ENCODE measurements at places on chromosomes 13 and 19.

DNA sequence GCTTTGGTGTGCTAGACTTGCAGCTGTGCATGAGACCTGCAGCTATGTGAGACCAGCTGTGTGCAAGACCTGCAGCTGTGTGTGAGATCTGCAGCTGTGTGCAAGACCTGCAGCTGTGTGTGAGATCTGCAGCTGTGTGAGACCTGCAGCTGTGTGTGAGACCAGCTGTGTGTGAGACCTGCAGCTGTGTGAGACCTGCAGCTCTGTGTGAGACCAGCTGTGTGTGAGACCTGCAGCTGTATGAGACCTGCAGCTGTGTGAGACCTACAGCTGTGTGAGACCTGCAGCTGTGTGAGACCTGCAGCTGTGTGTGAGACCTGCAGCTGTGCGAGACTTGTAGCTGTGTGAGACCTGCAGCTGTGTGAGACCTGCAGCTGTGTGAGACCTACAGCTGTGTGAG lies 6.7 kb upstream of the DCUN1D2 start:
- no peak for DNase-seq

DNA sequence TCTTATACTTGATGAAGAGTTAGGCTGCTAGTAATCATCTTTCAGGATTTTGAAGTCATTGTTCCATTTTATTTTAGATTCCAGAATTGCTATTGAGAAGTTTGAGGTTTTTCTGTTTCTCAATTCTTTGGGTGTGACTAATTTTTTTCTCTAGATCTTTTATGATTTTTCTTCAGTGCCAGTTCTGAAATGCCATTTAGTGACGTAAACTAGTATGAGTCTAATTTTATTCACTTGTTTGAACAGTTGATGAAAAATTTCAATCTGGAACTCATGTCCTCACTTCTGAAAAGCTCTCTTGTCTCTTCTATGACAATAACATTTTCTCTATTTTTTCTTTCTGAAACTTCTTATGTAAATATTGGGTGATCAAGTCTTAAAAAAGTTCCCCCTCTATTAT lies 188.5 kb upstream of the HTR2A start:
- no peak for DNase-seq

DNA sequence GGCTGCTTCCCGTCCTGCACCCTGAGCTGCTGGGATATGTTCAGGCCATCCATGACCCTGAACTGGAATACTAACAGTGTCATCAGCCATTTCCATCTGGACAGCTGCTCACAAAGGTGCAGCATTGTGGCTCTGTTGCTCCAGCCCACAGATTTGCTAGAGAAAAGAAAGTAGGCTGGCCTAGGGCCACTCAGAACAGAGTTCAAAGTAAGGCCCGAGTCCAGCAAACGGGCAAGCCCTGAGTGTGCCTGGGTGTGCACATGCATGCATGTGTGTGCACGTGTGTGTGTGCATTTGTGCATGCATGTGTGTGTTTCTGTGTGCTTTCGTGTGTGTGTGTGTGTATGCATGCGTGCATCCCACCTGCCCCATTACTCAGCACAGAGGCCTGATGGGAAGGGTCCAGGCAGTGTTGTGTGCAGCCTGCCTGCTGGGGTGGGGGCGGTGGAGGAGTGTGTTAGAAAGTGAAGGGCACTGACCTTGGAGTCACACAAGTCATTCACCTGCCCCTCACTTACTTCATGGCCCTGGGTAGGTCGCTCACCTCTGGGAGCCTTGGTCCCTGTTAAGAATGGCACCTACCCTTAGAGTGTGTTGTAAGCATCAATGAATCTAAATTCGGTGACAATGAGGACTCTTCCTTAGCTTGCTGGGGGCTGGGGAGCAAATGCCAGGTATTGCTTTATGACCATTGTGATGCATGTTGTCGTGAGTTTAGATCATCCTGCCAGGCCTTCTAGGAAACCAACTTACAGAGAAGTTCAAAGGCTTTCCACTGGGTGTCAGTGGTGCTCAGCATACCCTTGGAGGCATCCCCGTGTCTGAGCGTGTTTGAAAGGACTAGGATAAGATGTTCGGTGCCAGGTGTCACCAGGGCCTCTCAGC lies 53.2 kb downstream of the GPR12 start:
- peak; percentile 67 for DNase-seq

GRCh38 chr13:75145927-75146326 lies 336.0 kb downstream of the TBC1D4 start:
- no peak for DNase-seq

GRCh38 chr13:24511816-24512196 lies 772 bp downstream of the PARP4 start:
- DNase-seq: no peak

GRCh38 chr13:46113596-46113995 lies 8.8 kb upstream of the CPB2 start:
- DNase-seq: no peak

DNA sequence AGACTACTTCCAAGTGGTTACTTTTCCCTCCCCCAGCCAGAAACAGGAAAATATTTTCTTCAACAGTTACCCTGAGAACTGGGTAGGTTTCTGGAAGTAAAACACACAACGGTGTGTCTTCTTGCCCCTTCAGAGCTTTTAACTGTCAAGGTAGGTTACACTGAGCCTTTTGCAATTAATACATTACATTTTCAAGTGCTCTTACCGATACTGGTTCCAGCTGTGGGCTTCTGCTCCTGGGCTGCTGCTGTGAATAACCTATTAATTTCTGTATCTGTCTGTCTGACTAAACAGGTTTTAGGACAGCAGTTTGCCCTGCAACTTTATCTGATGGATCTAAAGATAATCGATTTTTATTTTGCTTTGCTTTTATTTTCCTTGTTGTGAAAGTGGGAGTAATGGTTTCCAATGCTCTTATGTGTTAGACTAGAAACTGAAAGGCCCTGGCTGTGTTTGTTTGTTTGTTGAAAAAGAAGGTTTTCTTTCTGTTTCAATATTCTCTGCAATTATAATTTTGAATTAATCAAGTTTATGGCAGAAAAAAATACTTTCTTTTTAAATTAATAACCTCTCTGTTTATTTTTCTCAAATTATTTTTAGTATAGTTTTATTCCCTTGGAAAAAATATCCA lies 196.7 kb upstream of the SLITRK6 start:
- DNase-seq: no peak

DNA sequence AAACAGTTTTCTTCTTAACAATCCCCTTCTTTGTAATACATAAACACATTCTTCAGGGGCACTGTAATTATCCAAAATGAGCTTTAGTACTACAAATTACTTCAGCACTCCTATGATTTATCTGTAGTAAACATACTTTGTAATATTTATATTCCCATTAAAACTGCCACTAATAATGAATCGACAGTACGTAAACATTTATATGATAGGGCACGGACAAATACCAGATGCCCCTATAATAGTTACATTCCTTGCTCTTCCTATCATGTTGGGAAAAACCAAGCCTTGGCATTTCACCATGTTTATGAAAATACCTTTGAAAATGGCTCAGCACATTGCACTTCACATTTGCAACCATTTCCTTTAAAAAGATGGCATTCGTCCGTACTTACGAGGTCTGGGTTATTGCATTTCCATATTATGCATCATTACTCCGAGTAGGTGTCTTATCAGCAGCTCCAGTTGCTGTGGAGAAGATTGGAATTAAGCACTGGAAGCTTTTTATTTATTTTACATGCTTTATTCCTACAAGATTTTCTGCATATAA lies 1043.4 kb downstream of the DIAPH3 start:
- no peak for DNase-seq

DNA sequence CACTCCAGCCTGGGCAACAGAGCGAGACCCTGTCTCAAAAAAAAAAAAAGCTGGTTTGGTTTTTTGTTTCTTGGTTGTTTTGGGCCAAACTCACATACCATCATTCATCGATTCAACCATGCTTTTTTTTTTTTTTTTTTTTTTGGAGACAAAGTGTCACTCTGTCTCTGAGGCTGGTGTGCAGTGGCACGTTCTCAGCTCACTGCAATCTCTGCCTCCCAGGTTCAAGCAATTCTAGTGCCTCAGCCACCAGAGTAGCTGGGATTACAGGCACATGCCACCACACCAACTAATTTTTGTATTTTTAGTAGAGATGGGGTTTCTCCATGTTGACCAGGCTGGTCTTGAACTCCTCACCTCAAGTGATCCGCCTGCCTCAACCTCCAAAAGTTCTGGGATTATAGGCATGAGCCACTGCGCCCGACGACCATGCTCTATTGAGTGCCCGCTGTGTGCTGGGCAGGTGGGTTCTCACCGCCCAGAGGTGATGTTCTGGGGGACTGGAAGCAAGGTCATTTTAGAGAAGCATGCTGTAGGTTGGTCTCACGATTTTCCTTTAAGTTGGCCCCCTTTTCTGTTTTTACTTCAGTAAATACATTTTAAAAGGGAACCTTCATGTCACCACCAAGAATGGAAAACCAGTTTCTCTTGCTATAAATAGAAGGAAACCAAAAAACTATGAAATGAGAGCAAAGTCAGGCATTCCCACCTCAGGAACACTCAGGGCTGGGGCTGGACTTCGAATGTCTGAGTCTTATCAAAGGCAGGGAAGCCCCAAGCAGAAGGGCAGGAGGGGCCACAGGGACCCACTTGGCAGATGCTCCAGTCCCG lies 8.3 kb upstream of the JUND start:
- DNase-seq: no peak

DNA sequence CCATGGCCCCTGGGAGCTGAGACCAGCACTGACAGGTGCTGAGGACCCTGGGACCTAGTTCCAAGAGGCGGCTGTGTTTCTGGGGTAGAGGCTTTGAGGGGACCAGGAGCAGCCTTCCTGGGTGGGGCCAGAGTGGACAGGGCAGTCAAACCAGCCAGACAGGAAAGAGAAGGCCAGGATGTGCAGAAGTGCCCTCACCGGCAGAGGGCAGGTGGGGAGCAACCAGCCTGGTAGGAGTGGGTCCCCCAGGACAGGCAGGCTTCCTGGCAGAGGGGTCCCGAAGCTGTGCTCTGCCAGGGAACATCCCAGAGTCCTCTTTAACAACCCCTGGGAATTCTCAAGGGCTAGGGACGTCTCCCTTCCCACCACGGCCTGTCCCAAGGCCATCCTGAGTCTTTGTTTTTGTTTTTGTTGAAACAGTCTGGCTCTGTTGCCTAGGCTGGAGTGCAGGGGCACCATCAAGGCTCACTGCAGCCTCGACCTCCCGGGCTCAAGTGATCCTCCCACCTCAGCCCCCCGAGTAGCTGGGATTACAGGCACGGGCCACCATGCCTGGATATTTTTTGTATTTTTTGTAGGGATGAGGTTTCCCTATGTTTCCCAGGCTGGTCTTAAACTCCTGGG lies 3.0 kb upstream of the HIPK4 start:
- DNase-seq: no peak

GRCh38 chr13:113292021-113292862 lies 4.8 kb upstream of the LAMP1 start:
- no peak for DNase-seq

DNA sequence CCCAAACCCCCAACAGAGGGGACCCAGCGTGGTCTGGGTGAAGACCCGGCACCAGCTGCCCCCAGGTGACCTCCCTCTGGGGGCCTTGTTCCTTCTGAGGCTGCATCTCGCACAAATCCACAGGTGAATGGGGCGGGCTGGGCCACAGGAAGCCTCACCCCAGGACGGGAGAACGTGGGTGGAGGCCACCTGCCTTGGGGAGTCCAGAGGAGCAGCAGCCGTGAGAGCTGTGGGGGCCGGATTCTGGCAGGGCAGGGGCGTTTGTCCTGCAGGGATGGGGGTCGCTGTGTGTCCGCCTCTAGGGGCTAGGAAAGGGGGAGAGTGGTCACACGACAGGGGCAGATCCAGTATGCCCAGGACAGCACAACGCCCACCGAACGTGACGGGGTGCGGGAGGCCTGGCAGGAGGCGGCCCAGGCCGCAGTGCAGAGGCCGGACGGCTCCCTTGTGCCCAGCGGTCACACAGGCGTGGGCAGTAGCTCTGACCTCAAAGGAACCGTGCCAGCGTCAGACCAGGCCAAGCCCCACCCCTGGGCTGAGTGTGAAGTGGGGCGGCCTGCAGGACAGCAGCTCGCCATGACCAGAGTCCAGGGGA lies 6.7 kb downstream of the POLR2E start:
- no peak for DNase-seq
